Activated CD8-positive, alpha-beta memory T cell treated with anti-CD3 and anti-CD28 coated beads for 1 hour (primary cell): ENCODE measurements at places on chromosomes 2 and 18.

GRCh38 chr18:21960189-21960588 is 209.2 kb upstream of the GATA6 start:
- DNase-seq, result no peak

DNA sequence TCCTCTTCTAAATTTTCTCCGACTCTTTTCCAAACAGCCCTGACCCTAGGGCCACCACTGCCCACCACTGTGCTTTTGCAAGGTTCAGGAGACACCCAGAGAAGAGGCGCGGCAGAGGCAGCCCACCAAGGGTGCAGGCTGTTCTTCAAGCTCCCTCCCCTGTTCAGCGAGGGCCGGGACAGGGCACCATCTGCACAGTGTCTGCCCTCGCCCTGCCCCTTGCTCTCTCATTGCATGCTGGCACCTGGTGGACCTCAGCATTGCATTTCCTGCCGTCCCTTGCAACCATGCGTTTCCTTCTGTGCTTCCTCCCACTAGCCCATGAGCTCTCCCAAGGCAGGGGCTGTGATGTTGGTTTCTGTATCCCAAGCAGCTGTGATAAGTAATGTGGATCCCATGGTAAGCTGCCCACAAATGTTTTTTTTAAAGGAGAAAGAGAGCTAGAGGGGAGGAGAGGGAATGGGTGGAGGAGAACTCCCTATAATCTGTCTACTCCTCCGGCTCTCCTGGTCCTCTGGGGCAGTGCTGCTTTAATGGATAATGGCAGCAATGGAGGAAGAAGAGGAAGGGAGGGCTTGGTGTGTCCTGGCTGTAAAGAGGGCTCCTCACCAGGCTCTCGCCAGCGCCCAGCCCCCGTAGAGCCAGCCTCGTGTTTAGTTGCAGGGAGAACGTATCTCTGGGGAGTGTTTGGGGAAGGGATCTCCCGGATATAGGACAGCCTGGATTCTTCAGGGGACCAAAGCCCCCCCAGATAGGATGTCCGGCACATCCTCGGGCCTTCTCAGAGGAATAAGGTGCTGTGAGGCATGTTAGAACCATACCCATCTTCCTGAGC is 15.6 kb upstream of the YWHAQ start:
- no peak for DNase-seq

GRCh38 chr18:59870623-59871130 is 29.1 kb upstream of the PMAIP1 start:
- no peak for DNase-seq

GRCh38 chr2:134207589-134208209 is 46.2 kb upstream of the MGAT5 start:
- DNase-seq, result peak; percentile 50

DNA sequence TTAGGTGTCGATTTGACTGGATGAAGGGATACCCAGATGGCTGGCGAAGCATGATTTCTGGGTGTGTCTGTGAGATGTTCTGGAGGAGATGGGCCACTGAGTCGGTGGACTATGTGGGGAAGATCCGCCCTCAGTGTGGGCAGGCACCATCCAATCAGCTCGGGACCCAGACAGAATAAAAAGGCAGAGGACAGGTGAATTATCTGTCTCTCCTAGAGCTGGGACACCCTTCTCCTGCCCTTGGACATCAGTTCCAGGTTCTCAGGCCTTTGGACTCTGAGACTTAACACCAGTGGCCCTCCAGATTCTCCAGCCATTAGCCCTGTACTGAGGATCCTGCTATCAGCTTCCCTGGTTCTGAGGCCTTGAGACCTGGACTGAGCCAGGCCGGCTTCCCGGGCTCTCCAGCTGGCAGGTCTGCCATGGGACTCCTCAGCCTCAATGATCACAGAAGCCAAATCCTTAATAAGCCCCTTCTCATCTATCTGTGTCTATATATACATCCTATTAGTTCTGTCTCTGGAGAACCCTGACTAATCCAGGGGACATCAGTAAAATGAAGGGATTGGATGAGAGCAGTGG is 11.7 kb downstream of the PROC start:
- DNase-seq, result no peak

GRCh38 chr2:69612200-69612599 is 31.3 kb downstream of the AAK1 start:
- no peak for DNase-seq

DNA sequence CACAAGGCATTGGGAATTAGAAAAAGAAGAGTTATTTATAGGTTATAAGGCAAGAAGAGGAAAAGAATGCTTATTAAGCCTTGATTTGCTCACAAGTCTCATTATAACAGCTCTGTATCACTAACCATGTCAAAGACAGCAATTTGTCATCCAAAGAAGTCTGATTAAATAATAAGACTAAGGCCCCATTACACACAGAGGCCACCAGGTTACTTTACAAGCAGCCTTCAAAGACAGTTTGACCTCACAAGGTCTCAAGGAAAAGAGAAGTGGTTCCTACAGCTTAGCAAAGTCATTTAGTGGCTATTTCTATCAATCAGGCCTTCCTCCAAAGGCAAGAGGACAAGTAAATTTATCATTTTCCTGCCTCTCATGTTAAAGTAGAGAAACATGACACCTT is 188.5 kb downstream of the MBD2 start:
- DNase-seq, result no peak

GRCh38 chr2:16137080-16137755 is 196.9 kb downstream of the MYCN start:
- no peak for DNase-seq

DNA sequence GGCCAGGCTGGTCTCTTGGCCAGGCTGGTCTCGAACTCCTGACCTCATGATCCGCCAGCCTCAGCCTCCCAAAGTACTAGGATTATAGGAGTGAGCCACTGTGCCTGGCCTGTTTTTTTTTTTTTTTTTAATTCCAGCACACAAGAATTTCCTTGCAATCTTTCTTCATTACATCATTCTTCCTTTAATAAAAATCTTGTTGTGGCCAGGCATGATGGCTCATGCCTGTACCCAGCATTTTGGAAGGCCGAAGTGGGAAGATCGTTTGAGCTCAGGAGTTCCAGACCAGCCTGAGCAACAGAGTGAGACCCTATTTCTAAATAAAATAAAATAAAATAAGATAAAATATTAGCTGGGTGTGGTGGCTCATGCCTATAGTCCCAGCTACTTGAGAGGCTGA is 21.4 kb upstream of the PLEKHM3 start:
- no peak for DNase-seq

GRCh38 chr2:156037482-156037881 is 295.0 kb downstream of the NR4A2 start:
- DNase-seq, result no peak

DNA sequence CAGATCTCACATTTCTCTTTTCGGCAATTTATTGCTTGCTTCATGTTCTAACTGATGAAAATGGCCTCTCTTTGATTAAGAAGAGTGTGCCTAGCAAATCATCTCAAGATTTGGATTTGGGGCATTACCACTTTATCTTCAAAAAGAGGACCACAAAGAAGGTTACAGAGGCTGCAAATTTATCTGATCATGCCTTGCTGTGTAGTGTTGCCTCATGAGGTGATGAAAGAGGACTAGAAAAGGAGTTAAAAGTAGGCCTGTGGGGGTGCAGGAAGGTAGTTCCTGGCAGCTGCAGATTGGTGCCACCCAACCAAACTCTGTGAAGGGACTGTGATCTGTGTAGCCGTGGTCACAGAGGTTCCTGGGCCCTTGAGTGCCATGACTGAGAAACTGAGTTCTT is 69.2 kb downstream of the PRELID3A start:
- no peak for DNase-seq

DNA sequence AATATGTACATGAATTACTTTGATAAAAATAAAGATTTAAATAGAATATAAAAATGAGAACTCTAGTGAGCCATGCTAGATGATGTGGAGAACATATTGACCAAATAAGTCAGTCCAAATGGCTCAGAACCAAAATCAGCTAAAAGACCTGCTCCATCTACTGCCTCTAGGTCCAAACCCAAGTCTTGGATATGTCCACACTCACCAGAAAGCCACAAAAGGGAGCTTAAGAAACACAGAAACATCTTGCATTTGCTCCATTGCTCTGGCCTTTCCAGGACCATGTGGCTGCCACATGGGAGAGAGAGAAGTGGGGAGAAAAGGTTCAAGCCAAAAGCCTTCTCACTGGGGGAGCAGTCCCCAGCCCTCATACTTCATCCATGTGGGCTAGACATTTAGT is 272.5 kb downstream of the DYSF start:
- DNase-seq, result no peak

DNA sequence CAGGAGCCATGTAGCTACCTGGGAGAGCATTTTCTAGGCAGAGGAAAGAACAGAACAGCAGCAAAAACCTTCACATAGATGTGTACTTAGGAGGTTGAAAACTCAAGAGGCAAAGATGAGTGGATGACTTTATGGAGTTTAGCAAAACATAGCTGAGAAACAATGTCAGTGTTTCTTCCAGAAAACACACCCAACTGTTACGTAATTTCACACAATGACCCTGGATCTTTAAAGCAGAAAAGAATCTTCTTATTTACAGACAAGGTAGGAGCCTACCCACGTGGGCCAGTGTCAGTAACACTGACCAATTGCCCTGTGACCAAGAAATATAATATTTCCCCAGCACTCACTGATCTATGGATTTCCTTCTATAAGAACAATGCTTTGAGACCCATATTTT is 254.6 kb downstream of the CDH20 start:
- no peak for DNase-seq

- DNase-seq, result no peak
These were observed 16.3 kb downstream of the SLC3A1 start for GRCh38 chr2:44291281-44292248.

- DNase-seq, result no peak
These were observed 113.1 kb downstream of the CDCA7 start for GRCh38 chr2:173467751-173468150.

DNA sequence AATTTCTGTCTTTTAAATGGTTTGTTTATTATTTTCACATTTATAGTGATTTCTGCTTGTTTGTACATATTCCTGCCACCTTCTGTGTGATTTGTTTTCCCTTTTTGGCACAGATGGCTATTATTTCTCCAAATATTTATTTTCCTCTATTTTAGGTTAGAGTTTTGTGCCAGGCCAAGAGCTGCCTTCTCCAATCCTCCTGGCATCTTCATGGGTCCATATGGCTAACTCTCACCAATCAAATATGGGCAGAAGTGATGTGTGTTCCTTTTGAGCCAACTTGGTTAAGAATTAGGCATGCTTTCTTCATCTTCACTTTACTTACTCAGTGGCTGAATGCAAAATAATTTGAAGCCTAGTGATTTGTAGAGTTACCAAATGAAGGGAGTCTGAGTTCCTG is 697.1 kb upstream of the CELF4 start:
- DNase-seq, result no peak

- DNase-seq, result no peak
These were observed 76.3 kb upstream of the SEC11C start for GRCh38 chr18:59063300-59063906.
